NCI-H187 treated with DMSO at 0.1 percent for 48 hours (cell line): ENCODE measurements at places on chromosomes 1 and 21.

- no peak for DNase-seq
Measured at GRCh38 chr1:220290140-220290761, 18.0 kb upstream of the RAB3GAP2 start.

DNA sequence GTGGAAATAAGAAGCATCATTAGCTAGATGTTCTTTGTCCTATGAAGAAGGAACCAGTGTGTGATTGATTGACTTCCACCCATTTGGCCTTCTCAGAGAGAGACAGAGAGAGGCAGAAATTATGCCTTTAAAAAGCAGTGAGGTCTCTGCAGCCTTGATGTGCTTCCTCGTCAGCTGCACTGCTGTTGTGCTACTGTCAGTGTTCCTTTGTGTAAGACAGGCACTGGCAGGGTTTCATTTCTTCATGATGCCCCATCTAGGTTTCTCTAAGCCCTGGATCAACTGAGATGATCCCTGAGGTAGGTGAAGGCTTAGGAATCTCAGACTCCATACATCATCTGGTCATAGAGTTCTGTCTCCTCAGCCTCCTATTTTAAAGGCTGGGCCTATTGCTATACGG is 34.9 kb downstream of the GPR3 start:
- DNase-seq: no peak

DNA sequence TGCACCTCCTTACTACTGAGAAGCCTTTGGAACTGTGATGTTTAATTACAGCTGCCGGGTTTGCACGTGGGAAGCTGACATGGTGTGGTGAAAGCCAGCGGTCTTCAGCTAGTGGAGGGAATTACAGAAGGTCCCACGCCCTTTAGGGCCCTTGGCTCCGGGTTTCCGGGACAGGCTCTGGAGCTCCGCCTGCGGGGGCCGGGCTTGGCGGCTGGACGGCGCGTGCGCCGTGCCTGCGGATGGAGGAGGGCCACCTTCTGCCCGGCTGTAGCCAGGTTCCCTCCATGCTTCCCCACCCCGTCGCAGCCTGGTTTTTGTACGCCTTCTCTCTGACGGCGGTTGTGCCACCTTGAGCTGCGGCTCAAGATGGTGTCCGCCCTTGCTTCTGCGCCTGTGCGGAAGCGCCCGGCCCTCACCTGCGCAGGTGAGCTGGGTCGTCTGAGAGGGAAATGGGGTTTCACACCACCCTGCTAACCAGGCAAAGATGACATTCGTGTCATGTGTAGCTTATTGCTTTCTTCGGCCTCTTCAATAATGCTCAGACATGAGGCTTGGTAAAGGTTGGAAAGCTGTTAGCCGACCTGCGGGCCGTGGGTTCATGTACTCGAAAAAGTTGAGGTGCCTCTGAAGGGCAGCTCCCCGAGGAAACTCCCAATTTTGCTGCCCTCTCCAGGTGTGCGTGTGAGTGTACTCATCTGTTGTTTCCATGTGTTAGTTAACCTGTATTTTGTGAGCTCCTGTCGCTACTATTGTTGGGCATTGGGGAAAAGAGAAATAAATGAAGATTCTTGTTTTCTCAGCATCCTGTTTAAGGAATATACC is 36.6 kb upstream of the OPRD1 start:
- no peak for DNase-seq

- no peak for DNase-seq
Measured at GRCh38 chr1:71294178-71294577, 213.3 kb upstream of the ZRANB2 start.

- DNase-seq: no peak
Measured at GRCh38 chr21:34046917-34047316, 26.5 kb upstream of the MRPS6 start.

DNA sequence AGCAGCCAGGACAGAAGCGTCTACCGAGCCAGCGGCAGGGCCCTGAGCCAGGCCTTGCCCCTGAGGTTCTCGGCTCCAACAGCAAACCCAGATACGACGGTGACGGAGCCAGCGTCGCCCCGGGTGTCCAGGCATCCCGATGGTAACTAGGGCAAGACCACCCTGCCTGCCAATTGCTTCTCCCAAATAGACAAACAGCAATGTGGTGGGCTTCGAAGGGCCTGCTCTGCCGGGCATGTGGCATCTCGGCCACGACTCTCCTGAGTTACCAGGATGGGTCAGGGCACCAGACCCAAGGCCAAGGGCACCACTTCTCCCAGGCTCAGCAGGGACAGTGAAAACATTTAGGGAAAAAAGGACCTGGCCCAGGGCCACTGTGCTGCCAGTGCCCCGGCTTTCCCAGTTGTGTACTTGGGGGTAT is 3.2 kb upstream of the ACTRT2 start:
- no peak for DNase-seq

DNA sequence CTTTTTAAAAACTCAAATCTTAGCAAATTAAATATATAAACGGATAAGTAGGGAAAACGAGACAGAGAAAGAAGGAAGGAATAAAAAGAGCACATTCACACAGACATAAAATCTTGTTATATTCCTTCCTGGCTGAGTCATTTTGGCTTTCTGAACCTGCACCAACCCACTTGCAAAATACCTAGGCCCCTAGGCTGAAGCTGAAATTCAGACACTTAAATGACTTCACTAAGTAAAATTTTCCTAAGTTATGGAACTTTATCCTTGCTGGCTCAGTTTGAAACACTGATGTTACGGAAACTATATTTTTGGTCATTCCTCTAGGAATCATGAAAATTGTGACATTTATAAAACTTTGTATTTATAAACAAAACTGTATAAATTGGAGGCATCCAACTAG is 462.8 kb upstream of the NFIA start:
- no peak for DNase-seq

DNA sequence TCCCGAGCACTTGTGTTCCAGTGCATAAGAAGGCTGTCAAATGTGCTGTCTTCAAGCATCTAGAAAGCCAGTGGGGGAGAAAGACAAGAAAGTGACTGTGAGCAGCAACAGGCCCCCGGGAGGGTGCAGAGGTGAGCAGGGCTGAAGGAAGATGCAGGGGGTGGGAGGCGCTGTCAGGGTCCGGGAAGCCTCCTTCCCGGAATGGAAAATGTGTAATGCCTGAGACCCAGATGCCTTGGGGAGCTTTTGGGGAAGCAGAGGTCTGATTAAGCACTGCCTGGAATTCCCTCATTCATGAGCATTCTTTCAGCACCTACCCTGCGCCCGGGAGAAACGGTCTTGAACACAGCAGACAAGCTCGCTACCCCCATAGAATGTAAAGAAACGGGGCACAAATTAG is 1.3 kb downstream of the NPHP4 start:
- DNase-seq: no peak

- no peak for DNase-seq
Measured at GRCh38 chr1:86468501-86468977, at the start of gene CLCA1. TSS of gene CLCA1 (plus strand) at chr1:86468927. CDS start at chr1:86468972, 45 bp downstream.

DNA sequence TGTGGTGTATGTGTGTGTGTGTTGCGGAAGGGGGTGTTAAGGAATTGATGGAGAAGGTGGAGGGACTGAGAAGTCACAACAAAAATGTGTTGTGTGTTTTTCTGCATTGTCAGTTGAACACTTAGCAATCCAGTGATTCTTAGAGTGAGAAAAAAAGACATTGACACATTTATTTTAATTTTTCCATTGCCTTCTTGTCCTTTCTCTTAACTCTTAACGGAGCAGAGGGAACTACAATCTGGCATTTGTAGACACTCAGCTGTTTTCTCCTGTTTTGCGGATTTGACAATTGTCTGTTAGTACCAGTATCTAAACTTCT is 725 bp downstream of the C1orf53 start:
- DNase-seq: no peak

DNA sequence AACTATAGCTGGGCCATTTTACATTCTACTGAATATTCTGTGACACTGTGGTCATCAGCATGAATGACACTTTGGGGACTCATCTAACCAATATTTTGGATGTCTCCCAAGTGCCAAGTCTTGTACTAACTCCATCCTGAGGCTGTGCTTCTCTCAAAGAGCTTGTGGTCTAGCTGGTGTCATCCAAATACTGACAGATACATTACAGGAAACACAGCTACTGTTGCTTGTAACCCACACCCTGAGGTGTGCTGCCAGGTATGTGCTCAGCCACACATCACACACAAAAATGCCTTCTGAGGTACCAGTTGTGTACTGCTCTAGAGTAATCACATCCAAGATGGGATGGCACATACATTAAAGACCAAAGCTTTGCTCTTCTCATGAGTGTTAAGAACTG is 81.6 kb downstream of the ST6GALNAC5 start:
- DNase-seq: no peak

- DNase-seq: no peak
Measured at GRCh38 chr1:220380885-220381284, 108.6 kb upstream of the RAB3GAP2 start.

GRCh38 chr1:62682531-62682930 is 5.7 kb downstream of the DOCK7 start:
- no peak for DNase-seq

DNA sequence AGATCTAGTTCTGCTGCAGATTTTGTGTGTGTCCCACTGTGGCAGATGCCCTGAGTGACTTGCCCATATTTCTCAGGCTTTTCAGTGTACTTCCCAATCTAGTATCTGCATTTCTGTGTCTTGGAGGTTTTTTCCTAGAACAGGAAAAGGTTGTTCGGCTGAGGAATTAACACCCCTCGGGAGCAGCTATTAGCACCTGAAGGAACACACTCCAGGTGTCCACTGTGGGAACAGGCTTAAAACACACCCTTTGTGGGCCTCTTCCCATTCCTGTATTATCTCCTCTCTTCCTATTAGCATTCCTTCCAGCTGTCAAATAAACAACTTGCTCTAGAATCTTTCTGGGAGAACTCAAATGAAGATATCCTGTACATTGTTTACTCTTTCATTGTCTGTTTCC is 178.3 kb downstream of the HMCN1 start:
- DNase-seq: no peak

DNA sequence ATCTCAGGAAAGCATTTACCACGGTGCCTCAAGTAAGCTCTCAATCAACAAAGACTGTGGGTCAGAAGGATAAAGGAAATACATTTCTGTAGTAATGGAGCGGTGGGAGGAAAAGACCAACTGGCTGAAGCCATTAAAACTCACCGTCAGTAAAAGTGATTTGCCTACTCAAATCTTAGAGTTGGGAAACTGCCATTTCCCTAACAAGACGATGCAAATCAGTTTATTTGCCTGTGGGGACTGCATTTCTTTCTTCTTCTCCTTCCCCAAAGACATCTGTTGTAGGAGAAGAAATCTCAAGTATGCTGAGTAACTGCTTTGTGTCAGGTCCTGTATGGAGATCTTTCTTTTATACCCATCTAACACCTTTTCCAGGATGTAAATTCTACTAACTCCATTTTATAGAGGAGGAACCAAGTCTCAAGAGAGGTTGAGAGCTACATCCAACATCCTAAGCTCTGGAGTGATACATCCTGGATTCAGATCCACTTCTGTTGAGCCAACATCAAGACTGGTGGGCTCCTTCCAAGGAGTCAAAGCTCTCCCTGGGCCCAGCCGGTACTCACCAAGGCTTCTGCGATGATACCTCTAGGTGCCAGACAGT is 219.3 kb upstream of the FGGY start:
- DNase-seq: no peak

DNA sequence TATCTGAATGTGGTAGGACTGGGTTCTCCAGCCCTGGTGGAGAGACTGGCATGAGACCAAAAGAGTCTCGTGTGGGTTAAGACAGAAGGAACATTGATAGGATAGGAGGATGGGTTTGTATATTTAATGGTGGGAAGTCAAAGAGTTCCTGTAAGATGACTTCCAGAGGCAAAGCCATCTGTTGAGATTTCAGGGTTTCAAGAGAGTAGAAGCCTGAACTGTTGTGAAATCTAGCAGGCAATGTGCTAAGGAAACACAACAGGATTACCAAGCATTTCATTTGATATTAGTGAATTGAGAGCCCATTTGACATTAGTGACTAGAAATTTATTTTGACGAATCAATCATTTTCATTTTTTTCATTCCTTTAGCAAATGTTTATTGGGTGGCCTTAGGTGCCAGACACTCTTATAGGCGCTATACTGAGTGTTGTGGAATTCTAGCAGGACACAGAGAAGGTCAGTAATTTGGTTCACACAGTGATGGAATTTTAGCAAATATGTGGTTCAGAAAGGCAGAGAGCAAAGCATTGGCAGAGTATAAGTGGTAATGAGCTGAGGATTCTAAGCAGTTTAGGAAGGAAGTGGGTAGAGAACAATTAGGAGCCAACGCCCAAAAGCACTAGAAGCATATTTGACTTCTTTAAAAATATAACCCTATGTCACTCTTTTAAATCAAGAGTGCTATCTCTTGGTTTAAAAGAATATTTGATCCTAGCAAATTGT is 149.3 kb downstream of the AK5 start:
- DNase-seq: no peak

- no peak for DNase-seq
Measured at GRCh38 chr1:164659621-164660411, 100.8 kb downstream of the PBX1 start.

- DNase-seq: no peak
Measured at GRCh38 chr1:189616893-189617292, 860.8 kb downstream of the BRINP3 start.

GRCh38 chr1:111585447-111586086 is 34.0 kb upstream of the RAP1A start:
- DNase-seq: no peak

GRCh38 chr1:110237386-110238152 is 27.5 kb downstream of the KCNC4 start:
- no peak for DNase-seq

DNA sequence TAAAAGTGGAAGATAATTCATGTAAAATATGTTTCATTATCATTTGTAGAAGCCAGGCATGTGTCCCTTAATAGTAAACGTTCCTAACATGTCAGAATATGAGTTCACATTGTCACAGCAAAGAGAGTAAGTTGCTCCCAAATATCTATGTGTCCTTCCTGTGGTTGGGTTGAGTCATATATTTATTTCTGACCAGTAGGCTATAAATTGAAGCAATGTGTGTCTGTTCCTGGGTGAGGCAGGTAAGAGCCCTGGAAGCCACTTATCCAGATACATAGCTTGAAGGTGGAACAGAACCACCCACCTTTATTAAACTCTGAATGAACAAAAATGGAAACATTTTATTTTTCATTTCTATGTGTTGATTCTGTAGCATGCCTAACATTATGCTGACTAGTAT is 2251.6 kb downstream of the NCAM2 start:
- DNase-seq: no peak

GRCh38 chr1:16067127-16067768 is 6.2 kb downstream of the FAM131C start:
- DNase-seq: no peak
